ENCODE measurements at places on chromosomes 2 and 18.

- DNase-seq: no peak
Measured at GRCh38 chr2:105895990-105896764, 151.5 kb downstream of the NCK2 start.

DNA sequence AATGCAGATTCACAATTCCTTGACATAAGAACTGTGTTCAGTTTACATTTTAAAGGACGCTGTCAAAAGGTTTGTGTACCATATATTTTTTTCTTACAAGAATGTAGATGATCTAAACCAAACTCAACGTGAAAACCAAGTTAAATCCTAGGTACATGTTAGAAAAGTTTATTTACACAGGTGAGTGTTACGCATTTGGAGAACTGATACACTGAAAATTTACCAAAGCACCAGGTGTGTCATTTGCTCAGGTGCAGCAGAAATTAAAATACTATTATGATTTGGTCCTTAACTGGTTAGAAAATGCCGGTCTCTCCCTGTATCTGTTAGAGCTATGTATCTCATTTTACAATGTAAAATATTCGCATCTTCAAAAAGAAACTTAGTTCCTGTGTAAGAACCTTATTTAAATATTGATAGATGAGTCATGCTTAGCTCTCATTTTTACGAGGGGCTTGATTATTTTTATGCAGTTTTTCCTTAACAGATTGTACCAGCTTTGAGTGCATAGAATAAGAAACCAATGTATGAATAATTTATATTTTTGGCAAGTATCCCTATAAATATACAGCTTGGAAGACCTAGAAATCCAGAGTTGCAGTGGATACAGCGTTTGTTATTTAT, 25.1 kb downstream of the MFF start:
- DNase-seq: no peak

DNA sequence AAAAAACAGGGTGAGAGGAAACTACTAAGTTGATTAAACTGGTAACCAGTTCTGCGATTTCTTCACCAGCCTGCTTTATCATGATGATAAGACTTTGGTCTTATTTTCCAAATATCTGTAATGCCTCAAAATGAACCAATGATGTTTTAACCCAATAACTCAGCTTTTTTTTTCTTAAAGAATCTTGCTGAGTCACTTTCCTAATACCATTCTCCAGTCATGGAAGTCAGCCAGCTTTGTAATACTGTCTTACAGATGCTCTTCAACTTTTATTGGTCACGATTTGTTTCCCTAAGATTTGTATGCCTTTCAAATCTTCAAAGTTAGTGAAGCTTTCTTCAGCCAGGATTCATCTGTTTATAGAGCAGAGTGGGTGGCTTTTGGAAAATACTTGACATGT, 47.7 kb upstream of the SMIM21 start:
- no peak for DNase-seq

- DNase-seq: no peak
Measured at GRCh38 chr2:186347472-186347871, 138.6 kb upstream of the ZC3H15 start.

GRCh38 chr2:45263147-45263546, 253.9 kb upstream of the SIX2 start:
- no peak for DNase-seq

DNA sequence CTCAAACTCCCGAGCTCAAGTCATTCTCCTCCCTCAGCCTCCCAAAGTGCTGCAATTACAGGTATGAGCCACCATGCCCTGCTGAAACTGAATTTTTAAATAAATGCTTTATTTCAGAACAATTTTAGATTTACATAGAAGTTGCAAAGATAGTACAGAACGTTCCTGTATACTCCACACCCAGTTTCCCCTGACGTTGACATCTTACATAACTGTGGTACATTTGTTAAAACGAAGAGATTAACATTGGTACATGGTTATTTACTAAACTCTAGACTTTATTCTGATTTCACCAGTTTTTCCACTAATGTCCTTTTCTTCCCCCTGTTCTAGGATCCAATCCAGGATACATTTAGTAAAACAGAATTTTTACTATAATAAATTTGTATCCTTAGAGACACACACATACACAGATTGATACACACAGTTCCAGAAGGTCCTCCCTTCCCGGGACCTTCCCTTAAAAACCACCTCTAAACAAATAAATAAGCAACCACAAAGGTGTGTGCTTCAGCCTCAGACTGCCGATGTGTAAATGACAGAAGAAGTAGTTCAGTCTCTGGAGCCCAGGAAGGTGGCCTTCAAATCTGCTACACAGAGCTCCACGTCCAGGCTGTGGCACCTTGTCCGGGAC, 6.9 kb downstream of the NEU2 start:
- no peak for DNase-seq

GRCh38 chr2:122764014-122764413, 1008.6 kb downstream of the TSN start:
- DNase-seq: no peak
